ENCODE measurements at places on chromosomes 2 and 18.

GRCh38 chr2:183232161-183232865 lies 108.1 kb downstream of the NUP35 start:
- no peak for DNase-seq

GRCh38 chr2:218659988-218660358 lies 490 bp downstream of the BCS1L start:
- DNase-seq = no peak

GRCh38 chr2:14941151-14941631 lies 308.7 kb downstream of the LRATD1 start:
- DNase-seq = no peak

DNA sequence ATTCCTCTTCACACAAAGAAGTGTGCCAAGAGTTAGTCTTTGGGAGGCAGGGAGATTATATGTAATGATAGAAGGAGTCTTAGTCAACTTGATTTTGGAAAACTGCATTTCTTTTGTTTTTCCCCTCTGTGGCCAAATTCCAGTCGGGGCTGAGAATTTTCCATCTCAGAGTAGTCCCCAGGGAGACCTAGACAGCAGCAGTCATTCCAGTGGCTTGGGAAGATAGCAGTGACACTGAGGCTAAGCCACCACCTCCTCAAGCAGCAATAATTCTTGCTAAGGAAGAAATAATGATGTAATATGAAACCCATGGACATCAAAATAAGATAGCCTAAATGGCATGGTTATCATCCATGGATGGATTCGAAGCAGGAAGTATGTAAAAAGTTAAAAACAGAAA lies 21.0 kb upstream of the CCDC141 start:
- no peak for DNase-seq

GRCh38 chr2:70536517-70537055 lies 17.0 kb downstream of the TGFA start:
- DNase-seq = no peak

DNA sequence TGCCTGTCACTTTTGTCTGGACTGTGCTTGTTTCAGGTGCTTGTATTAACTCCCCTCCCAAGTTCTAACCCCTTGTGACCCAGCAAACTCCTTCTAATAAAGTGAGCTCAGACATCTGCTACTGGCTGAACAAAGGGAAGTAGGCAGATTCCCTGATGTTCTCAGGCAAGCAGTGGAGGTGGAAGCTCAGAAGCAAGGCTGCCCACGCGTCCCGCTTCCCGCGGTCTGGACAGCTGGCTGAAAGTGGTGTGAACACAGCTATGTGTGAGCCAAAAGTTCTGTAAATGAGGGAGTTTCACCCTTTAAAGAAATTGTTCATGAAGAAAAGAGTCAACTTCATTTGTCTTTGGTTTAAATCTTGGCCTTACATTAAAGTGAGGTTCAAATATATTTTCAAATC lies 40.0 kb downstream of the NAPG start:
- no peak for DNase-seq

DNA sequence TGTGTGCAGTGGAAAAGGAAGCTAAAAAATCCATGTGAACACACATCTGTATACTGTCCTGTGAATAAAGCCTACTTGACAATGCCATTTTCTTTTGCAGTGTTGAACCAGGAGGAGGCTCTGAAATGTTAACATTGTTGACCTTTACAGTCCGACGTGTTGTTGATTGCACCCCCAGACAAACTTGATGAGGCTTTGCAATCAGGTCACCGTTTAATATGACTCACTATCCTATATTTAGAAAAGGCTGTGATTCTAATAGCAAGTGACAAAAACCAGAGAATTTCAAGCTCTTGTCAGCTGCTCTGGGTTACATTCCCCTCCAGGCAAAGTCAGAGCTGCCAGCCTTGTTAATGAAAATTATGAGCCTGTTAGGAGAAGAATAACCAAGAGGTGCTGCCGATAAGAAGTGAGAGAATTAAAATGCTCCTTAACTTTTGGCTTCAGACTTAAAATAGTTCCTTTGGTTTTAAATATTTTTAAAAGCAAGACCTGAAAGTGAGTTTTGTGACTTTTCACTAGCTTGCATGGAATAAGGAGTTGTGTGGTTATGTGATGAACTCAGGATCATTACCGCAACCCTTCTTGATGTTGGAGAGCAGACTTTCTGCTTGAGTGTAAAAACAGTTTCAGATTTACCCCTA lies 162.1 kb downstream of the QPCT start:
- DNase-seq = no peak

- no peak for DNase-seq
These were observed 34.7 kb downstream of the RBKS start for GRCh38 chr2:27855476-27855875.

GRCh38 chr2:191636235-191636543 lies 41.7 kb upstream of the NABP1 start:
- DNase-seq = no peak

- no peak for DNase-seq
These were observed 905 bp upstream of the IAH1 start for GRCh38 chr2:9473308-9473984.

- no peak for DNase-seq
These were observed 134.5 kb upstream of the CTAGE1 start for GRCh38 chr18:22552254-22552653.

DNA sequence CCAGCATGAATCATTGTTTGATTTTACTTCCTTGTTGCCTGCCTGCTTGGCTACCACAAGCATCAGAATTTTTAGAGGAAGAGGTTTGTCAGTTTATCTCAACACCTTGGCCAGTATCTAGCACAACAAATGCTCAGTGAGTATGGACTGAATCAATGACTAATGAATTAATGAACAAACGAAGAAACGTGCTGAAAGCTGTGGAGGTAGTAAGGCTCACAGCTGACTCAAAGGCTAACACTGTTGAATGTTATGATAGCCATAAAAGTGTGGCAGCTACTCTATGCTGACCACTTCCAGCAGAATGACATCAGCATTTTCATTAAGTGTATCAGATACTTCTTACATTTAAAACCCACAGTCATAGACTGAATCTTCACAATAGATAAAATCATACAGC lies 543.4 kb downstream of the IRS1 start:
- DNase-seq = no peak

- DNase-seq = no peak
These were observed 547.0 kb upstream of the ACVR2A start for GRCh38 chr2:147297820-147298219.

DNA sequence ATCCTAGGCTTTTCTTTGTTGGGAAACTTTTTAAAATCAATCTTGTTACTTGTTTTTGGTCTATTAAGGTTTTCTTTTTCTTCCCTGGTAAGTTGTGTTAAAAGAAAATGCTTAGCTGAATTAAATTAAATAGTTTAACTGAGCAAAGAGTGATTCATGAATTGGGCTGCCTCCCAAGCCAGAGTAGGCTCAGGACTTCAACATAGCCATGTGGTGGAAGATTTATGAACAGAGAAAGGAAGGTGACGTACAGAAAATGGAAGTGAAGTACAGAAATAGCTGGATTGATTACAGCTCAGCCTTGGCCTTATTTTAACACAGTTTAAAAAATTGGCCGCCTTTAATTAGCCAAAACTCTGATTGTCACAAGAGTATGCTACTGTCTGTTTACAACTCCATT lies 27.9 kb upstream of the GALNT5 start:
- DNase-seq = no peak

- DNase-seq = no peak
These were observed 627 bp upstream of the GALR1 start for GRCh38 chr18:77248873-77249568.

DNA sequence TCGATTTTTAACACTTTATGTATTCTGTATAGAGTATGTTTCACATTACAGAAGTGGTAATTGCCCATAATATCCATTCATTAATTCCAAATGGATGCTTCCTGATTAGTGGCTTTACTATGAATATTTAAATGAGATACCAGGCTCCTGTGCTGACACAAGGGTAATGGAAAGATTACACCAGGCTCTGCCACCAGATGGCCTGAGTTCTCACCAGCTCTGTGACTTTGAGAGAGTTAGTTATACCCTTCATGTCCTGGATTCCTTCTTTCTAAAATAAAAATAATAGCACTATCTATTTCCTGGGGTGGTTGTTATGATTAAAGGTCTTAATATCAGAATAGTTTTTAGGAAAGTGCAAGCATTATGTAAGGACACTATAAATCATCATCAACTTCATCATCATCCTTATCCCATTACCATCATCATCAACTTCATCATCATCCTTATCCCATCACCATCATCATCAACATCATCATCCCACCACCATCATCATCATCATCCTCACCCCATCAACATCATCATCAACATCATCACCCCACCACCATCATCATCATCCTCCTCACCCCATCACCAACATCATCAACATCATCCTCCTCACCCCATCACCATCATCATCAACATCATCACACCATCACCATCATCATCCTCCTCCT lies 151.8 kb downstream of the DNER start:
- DNase-seq = no peak

- no peak for DNase-seq
These were observed 47.5 kb downstream of the SKA1 start for GRCh38 chr18:50422286-50422898.

DNA sequence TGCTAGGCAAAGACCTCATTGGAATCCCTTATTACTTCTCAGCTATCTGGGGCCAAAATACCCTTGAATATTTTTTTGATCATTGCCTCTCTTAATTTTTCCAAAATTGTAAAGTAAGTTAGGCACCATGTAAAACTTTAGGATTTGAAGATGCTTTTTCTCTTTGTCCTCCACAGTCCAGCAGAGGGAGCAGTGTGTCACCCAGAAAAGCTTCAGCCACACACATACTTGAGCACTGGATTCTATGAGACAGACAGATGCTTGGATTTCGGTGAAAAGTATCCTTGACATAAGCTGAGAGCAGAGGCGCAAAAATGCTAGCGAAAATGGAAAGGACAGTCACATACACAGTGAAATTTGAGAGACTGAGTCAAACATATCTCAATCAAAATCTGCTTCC lies 74.7 kb upstream of the KCNJ3 start:
- DNase-seq = no peak

- no peak for DNase-seq
These were observed 442.2 kb upstream of the RAB12 start for GRCh38 chr18:8167026-8167425.

DNA sequence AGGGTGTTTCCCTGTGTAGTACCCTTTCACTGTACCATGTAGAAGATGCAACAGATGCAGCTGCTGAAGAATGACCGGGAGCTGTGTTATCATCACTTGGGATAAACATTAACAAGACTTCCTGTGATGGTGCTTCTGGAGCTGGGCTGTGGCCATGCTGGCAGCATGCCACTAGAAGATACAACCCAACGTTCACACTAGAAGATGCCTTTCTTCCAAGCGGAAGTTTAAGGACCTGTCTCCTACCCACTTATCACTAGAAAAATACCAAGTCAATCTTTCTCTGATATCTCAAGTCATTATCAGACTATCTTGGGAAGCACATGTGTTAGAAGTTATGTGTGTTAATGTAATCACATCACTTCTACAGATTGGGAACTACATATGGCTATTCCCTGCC lies 953.5 kb downstream of the CNTNAP5 start:
- DNase-seq = no peak

DNA sequence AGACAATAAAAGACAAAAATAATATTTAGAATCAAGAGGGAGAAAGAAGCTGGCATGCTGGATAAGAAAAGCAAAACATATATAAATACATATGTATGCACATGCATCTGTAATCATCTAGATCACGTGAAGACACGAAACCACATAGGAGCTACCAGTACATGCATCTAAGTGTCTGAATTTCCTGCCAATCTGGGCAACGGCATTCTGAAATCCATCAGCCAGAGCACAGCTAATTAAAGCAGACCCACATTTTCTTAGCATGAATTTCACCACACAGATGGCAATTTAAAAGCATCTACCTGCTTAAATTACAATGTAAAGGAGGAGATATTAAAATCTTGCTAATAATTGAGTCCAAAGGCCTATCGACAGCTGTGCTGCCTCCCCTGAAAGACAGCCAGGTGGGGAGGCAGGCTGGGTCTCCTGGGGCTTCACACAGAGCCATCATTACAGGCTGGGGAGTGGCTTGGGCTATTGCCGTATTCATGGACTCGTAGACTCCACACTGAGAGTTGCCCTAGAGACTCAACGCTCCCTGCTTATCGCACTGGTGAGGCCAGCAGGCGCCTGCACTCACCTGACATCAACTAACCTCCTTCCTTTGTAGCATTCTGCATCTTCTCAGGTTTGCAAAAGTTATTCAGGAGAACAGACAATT lies 272.5 kb upstream of the PXDN start:
- no peak for DNase-seq

Data from activated CD8-positive, alpha-beta memory T cell treated with anti-CD3 and anti-CD28 coated beads for 48 hours (primary cell).